ENCODE measurements at places on chromosomes 3 and 15. TPM values are rescaled to one million over a fixed set of nuclear protein-coding genes. Genes with fewer than 3 reads are reported as not detected.

CP gene
- total RNA-seq = 1.0 TPM

BOC gene
- under 0.01 TPM for total RNA-seq

CCDC13 gene
- total RNA-seq = 0.28 TPM

CSTA gene
- total RNA-seq = not detected

ZSCAN29 gene
- total RNA-seq = 31.3 TPM

LSG1 gene
- 72.8 TPM for total RNA-seq

FRMD5 gene
- total RNA-seq = 3.4 TPM

UBE2E2 gene
- 28.0 TPM for total RNA-seq

LRTM1 gene
- not detected for total RNA-seq

WHAMM gene
- total RNA-seq = 8.0 TPM

UNC13C gene
- total RNA-seq = not detected

HYAL1 gene
- total RNA-seq = 30.6 TPM

KY gene
- total RNA-seq = not detected

CCDC39 gene
- 0.34 TPM for total RNA-seq

LYSMD2 gene
- total RNA-seq = 24.2 TPM

LARP6 gene
- 15.0 TPM for total RNA-seq

RYR3 gene
- not detected for total RNA-seq

PRR20G gene
- total RNA-seq = not detected

TMCO5A gene
- total RNA-seq = not detected

ZNF621 gene
- 11.9 TPM for total RNA-seq

LRRC3B gene
- total RNA-seq = not detected

NDN gene
- total RNA-seq = 40.3 TPM

CCR3 gene
- total RNA-seq = not detected

Measured in dermis blood vessel endothelial cell (primary cell).